ENCODE measurements at places on chromosomes 2 and 18. TPM values are rescaled to one million over a fixed set of nuclear protein-coding genes. Genes with fewer than 3 reads are reported as not detected.

TMEM169 gene
- 9.0 TPM for total RNA-seq

CPO gene
- total RNA-seq: 1.6 TPM

MAPK4 gene
- total RNA-seq: 67.1 TPM

SLC39A10 gene
- total RNA-seq: 133 TPM

RGPD4 gene
- total RNA-seq: not detected

POU3F3 gene
- 74.6 TPM for total RNA-seq

SLC19A3 gene
- 5.0 TPM for total RNA-seq

All from dorsolateral prefrontal cortex (tissue), 122 donors.